ENCODE measurements at places on chromosomes 5 and 9.

DNA sequence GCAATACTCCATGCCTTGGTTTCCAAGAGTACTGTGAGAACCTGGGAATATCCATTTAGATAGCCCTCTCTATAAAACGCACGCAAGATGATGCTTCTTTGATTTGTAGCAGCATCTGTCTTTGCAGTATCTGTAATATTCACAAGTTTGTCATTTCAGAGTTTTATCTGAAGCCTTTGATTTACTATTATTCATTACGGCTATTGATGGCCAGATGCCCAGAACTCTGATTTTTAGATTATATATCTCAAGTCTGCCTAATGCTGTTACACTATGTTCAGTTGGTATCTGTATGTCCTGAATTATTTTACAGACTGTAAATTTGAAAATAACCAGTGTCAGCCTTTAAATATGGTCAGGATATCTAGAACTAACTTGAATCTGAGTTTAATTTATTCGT lies 233.3 kb downstream of the FAM170A start:
- no peak for DNase-seq

- peak; percentile 71 for DNase-seq
These were observed 166.4 kb downstream of the DMRT2 start for GRCh38 chr9:1216532-1216931.

DNA sequence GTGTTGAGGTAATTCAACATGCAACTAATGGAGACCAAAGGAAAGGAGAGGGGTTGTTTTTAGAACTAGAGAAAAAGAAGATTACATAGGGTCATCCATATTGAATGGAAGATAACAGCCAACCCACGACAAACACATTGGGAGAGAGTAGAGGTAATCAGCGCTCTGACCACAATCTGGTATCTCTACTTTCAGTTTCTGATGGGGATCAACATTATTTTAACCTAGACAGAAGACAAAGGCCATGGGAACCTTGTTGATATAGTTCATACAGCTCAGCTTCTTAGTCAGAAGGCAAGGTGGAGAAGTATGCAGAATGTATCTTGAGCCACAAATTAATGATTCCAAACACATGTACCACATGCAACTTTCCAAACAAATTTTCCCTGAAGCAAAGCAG lies 537.1 kb upstream of the ST8SIA4 start:
- no peak for DNase-seq

DNA sequence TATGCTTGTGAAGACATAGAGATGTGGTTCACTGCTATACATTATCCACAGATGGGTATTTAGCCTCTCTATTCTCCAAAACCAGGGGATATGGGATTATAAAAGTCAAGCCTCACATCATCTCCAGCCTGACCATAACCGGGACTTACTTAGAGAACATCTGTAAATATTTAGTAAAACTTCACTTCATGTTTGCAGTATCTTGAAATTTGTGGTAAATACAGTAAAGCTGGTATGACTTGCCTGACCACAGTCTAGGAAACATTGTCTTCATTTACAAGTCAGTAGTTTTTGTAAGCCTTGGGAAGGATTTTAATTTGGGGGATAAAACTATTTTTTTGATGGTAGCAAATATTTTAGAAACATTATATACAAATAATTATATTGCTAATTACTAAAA lies 64.2 kb downstream of the MAST4 start:
- DNase-seq = peak; percentile 74

DNA sequence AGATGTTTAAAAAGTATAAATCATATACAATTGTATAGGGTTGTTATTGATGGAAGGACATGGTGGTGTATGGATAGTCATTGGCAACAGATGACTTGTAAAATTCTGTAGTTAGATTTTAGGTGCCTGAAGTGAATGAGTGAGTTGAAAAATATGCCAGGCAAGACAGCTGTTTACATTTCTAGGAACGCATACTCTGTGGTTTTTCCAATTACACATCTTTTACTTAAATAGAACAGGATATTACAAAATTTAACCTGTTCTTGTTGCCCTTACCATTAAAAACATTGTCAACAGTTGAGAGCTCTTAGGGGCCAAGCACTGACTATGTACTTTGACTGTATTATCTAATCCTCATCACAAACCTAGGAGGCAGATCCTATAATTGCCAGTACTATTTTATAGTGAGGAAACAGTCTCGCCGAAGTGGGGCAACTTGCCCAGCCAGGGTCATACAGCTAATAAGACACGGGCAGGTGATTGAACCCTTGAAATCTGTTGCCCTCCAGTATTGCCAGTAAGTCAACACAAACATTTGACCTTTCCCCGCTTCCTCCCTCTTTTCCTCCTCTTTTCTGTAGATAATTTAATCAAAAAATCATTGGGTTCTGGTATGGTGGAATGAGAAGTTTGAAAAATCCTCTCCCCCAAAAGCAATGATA lies 88.6 kb downstream of the MACROH2A1 start:
- DNase-seq = peak; percentile 69

- DNase-seq = no peak
These were observed 442.5 kb upstream of the COX7C start for GRCh38 chr5:86175224-86175623.

- DNase-seq = peak; percentile 77
These were observed 85.6 kb downstream of the PTTG1 start for GRCh38 chr5:160507221-160507721.

DNA sequence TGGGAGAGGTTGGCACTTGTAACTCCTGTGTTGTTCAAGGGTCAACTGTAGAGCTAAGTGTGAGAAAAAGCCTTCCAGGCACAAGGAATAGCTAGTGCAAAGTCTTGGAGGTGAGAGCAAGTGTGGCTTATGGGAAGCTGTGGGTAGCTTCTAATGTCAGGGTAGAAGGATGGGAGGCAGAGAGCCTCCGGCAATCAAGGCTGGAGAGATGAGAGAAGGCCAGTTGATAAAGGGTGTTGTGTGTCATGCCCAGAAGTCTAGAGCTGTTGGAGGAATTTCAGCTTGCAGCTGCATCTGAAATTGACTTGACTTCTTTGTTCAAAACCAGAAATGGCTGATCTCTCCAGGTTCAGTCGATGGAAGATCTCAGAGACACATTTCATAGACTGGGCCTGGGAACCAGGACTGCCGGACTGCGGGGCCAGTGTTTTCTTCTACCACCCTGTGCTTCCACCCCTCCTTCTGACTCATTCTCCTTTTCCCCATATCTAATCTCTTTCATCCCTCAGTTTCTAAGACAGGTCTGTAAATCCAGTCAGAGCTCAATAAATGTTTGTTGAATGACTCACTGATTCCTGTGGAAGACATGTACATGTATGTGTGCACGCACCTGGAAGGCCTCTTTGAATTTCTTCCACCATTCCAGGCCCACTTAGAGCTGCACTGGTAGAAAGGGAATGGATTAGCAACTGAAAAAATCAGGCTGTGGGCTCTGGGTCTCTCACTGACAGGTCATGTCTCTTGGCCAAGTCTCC lies 67.8 kb upstream of the KLF4 start:
- peak; percentile 19 for DNase-seq

GRCh38 chr5:42074353-42074752 lies 149.3 kb downstream of the FBXO4 start:
- DNase-seq = no peak

DNA sequence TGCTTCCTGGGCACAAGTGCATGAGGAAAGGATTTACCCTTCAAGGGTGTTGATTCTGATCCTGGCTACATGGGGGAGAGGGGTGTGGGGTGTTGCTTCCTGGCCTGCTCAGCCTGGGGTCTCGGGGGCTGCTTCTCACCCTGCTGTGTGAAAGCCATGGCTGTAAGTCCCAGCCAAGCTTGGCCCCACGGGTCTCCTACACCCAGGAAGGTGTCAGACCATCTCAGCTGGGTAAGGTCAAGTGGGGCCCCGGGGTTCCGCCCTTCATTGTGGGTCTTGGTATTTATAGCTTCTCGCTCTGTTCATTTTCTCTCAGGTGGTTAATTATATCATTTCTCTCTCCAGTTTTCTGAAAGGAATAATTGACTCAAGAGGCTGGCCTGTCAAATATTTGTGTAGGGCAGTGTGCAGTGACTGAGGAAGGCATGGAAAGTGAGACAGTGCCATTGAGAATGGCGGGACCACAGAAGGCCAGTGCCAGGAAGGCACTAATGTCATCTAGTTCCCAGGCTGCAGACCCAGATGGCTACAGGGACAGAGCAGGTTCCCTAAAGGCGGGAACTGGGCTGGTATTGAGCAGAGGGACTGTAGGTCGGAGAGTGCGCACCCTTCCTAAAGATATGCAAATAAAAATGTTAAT lies 126.0 kb downstream of the FOXD1 start:
- no peak for DNase-seq

DNA sequence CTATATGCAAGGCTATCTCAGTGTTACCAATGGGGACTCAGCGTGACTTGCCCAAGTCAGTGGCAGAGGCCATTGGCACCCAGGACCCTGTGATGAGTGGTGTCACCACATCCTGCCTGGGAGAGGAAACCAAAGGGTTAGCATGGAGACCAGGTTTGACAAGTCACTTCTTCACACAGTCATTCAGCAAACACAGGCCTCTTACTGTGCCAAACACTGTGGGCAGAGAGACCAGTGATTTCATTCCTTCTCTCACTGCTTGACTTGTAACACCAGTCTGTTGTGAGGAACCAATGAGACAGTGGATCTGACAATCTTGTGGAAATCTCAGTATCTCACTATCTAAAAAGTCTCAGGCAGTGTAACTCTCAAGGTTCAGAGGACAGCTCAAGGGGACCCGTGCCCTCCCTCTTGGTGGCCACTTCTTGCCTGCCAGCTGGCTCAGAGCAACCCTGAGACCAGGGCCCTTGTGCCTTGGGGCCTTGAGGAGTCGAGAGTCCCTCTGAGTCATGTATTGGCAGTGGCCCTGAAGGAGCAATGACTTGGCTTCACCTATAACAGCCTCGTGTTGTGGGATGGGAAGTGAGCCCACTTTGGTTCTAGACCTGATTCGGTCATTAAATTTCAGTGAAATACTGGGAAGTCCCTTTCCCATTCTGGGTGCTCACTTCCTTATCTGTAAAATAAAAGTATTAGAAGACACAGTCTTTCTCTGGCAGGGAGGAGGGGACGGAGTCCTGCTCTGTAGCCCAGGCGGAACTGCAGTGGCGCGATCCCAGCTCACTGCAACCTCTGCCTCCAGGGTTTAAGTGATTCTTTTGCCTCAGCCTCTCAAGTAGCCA lies 1.6 kb downstream of the FABP6 start:
- DNase-seq = peak; percentile 30

- peak; percentile 85 for DNase-seq
These were observed 175.2 kb downstream of the SAXO1 start for GRCh38 chr9:18857769-18858168.

- peak; percentile 99 for DNase-seq
These were observed 473.6 kb upstream of the TNC start for GRCh38 chr9:115591584-115591984.

DNA sequence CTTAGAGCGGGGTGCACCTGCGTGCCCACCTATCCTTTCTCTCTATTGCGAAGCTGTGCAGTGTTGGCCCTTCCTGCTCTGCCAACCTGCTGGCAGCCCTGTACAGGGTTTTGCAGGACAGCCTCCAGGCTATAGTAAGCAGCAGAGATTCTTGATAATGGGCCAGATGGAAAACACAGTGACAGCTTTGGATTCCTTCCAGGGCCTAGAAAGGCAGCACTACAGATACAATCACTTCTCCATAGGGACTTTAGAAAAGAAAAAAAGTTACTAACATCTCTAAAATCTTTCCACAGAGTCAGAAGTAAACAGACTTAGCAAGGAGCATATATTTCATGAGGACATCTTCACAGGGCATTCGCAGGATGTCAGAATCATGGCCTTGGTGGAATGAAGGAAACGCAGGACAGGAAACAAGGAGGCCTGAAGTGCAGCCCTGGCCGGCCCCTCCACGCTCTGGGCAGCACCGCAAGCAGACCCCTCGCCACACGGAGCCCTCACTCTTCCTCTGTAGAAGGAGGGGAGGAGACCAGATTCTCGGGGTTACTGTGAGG lies 172.1 kb upstream of the GAS1 start:
- DNase-seq = peak; percentile 94

- DNase-seq = no peak
These were observed 818 bp downstream of the PCDHGA10 start for GRCh38 chr5:141413540-141414069.

- DNase-seq = no peak
These were observed 30.2 kb upstream of the SLCO6A1 start for GRCh38 chr5:102529031-102529430.

- no peak for DNase-seq
These were observed 196.2 kb upstream of the TARS1 start for GRCh38 chr5:33244441-33245150.

DNA sequence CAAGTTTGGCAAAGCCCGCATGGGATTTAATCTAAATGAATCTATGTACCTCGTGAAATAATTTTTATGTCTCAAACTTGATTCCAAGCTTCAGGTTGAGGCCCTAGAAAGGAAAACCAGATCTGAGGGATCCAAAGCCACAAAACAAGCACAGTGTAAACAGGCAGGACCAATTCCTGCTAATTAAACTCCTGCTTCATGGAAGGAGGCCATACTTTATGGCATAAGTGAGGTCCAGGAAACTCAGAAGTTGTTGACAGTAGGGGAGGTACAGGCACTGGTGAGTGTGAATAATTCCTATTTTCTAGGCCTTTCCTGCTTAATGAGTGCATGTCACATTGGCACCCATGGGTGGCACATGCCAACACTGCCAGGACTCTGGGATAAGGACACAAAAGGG lies 648.6 kb upstream of the SGCD start:
- DNase-seq = no peak

DNA sequence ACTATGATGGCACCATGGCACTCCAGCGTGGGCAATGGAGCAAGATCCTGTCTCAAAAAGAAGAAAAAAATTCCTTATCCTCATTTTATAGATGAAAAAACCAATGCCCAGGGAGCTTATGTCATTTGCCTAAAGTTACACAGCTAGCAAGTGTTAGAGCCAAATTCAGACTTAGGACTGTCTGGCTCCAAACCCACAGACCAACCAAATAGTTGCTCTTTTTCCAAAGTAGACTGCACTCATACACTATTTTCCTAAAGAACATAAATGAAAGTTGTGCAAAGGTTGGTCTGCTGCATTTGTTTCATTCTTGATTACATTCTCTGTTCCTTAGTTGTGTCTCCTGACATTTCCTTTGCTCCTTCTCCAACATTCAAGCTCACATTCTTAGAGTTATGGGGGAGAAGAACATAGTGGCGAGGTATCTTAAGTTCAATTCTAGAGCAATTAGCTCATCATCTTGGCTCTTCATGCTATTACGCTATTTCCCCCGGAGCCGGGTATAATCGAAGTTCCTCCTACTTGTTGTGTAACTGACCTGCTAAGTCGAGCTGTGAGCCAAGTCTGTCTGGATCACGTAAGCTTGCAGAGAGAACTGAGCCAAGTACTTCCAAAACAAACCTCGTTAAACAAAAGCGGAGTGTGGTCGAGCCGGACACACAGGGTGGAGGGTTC lies 138.3 kb downstream of the RFK start:
- peak; percentile 92 for DNase-seq

DNA sequence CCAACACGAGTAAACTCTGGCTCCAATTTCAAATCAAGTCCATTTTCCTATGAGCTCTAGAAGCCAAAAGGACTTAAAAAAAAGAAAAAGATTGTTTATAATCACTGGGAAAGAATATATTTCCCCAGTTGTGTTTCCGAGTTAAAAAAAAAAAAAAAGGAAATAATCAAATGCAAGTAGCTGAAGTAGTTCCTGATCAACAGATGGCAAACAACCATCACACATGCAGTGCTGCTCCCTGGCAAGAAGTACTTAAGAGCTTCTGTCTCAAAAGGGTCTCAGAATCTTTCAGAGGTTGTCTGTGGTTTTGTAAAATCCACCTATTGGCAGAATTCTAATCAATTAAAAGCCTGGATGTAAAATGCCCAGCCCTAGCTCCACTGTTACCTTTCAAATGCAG lies 387.9 kb downstream of the RAB3C start:
- DNase-seq = no peak

Data from fibroblast of upper back skin (primary cell).